Omental fat pad (tissue), 4 donors: ENCODE measurements at places on chromosomes 7 and 10.

GRCh38 chr7:128708235-128708634 is 30.9 kb upstream of the CALU start:
- DNase-seq = no peak

DNA sequence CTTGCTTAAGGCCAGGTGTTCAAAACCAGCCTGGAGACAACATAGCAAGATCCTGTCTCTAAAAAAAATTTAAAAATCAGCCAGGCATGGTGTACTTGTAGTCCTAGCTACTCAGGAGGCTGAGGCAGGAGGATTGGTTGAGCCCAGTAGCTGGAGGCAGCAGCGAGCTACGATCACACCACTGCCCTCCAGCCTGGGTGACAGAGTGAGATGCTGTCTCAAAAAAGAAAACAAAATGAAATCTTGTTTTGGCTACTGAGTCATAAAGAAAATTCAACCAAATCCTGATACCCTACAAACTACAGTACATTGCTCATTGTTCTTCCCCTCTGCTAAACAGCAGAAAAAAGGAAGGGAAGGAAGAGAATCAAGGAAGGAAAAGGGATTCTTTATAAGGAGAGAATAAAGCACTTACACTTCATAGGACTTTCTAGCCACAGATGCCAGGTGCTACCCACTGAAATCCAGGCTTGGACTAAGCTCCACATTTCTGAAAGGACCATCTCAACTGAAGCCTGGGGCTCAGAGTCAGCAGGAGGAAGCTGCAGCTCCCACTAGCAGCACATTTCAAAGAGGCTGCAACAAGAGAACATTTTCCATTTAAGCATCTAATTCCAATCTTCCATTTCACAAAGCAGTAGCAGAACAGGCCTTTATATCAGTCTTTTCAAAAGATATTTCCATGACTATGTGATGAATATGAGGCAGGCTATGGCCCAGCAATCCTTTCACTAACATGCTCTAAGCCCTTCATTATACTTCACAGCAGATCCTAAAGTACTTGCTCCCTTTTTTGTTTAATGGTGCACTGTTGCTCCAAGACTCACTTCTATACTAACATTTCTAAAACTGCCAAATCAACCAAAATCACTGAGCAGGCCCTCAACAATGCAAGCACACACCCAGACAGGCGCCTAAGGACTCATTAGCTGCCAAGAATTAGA is 13.5 kb downstream of the TNPO3 start:
- no peak for DNase-seq

DNA sequence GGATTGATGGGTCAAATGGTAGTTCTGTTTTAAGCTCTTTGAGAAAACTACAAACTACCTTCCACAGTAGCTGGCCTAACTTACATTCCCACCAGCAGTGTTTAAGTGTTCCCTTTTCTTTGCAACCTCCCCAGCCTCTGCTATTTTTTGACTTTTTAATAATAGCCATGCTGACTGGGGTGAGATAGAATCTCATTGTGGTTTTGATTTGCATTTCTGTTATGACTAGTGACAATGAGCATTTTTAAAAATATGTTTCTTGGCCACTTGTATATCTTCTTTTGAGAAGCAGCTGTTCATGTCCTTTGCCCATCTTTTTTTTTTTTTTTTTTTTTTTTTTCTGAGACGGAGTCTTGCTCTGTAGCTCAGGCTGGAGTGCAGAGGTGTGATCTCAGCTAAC is 155.2 kb upstream of the BMPER start:
- DNase-seq = no peak

- DNase-seq = no peak
Observed at GRCh38 chr10:113463777-113464176, 89.1 kb upstream of the HABP2 start.

DNA sequence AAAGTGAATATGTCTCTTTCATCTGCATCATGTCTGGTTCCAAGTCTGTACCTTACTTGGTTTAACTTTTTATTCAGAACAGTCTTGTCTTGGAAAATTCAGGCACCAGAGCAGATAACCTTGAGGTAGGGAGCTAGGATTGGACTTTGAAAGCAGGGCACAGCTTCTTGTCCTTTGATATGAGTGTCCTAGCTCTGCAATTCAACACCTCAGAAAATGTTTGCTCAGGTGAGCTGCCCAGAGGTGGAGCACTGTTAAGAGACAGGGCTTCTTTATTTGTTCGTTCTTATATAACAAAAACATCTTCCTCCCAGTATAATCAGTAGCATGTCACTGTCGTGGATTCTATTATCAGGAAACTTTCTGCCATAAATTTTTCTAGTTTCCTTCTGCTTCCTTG is 118.3 kb downstream of the LRRC4 start:
- no peak for DNase-seq

- DNase-seq = no peak
Observed at GRCh38 chr10:61586829-61587228, 75.9 kb upstream of the CABCOCO1 start.

GRCh38 chr10:6148251-6148701 is 54.5 kb upstream of the PFKFB3 start:
- no peak for DNase-seq

- DNase-seq = no peak
Observed at GRCh38 chr7:68295386-68295785, 1298.8 kb downstream of the TYW1 start.

- DNase-seq = no peak
Observed at GRCh38 chr10:119252051-119252465, 44.7 kb downstream of the GRK5 start.

GRCh38 chr10:14671386-14671831 is 103.3 kb downstream of the FAM107B start:
- no peak for DNase-seq

DNA sequence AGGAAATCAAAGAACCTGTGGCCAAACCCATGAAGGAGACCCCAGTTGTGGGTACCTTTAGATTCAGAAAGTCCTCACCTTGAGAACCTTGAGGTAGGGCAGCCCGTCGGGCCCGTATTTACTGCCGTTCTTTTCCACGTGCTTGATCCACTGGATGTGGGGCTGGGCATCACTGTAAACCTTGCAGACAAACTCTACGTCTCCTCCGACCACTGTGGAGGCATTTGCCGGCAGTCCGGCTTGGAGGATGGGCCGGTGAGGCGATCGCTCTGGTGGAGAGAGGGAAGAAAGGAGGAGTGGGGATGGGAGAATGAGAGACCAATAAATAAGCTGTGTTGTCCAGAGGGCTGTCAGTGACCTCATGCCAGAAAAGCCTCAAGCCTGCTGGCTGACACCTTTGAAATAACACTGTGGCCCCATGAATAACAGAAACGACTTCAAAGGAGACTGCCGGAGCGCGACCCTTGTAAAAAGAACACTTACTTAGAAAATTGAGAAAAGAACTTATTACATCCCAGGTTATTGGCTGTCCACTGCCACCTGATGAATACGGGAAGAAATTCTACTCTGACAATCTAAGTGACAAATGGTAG is 78.2 kb downstream of the FGFR2 start:
- no peak for DNase-seq

GRCh38 chr7:101170617-101171441 is 5.5 kb upstream of the VGF start:
- DNase-seq = no peak

- DNase-seq = no peak
Observed at GRCh38 chr10:131001438-131001837, 310.1 kb downstream of the TCERG1L start.

GRCh38 chr10:118594392-118595063 is 920 bp downstream of the PRLHR start:
- DNase-seq = no peak
